ENCODE measurements at places on chromosomes 12 and 14. TPM values are rescaled to one million over a fixed set of nuclear protein-coding genes. Genes with fewer than 3 reads are reported as not detected.

The SLC5A8 gene
- total RNA-seq = not detected

The PLBD2 gene
- total RNA-seq = 38.7 TPM

The TMEM233 gene
- not detected for total RNA-seq

The NR4A1 gene
- 4.2 TPM for total RNA-seq
